ENCODE measurements at places on chromosomes 1 and 21.

DNA sequence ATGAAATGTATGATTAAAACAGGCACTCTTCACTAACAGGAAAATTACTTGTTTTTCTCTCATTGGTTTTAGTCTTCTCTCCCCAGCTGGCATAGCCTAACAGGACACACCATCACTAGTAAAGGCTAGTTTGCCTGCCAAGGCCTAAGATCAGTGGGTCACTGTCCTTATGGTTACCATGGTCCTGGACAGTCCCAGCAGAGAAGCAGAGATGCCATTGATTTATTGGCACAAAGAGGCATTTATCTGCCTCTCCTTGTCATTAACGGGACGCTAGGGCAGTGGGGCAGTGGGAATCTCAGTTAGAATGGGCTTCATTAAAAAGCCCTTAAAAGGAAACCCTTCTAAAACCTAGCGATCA is 13.9 kb downstream of the CD247 start:
- no peak for DNase-seq

- DNase-seq: no peak
These were observed 113.7 kb upstream of the WARS2 start for GRCh38 chr1:119254067-119254720.

DNA sequence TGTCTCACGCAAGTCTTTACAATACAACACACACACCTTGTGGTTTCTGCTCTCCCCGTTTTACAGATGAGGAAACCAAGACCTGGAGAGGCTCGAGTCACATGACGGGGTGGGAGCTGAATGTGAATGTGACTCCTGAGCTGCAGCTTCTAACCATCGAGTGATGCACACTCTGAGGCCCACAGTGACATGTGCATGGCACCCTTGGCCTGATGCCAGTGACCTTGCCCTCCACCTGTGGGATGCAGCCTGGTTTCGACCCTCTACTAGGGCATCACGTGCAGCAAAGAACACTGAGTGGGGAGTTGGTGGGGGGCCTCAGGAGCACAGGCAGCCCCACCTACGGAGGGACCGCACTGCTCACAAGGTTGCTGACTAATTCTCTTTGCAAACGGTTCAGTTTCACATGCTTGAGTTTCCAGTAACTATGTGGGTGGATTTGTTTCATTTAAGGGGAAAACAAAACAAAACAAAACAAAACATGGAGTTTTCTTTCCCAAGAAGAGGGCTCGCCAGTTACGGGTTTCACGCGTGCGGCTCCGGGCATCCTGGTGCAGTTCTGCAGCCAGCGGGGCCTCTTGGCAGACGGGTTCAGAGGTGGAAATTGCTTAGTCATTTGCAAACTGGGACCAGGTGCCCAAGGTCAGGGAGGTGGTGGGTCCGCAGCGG is 22.9 kb downstream of the SPSB1 start:
- peak; percentile 60 for DNase-seq

- DNase-seq: no peak
These were observed 59.8 kb downstream of the IL12RB2 start for GRCh38 chr1:67367370-67368045.

DNA sequence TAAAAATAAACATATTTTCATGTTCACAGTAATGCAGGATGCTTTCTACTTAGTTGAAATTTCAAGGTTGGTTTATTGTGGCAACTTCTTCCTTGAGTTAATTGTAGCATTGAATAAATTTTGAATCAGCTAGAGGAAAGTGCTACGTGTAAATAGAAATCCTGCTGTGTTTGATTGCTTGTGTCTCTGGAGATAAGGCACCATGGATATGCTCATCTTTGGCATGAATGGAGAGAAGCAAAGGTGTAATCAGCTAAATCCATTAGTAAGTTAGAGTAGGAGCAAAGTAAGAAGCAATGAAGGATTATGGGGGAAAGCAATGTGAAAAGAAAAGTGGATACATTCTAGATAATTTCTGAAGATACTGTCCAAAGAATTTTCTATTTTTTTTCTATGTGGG is 331.1 kb downstream of the PTPRC start:
- no peak for DNase-seq

- DNase-seq: no peak
These were observed 61.9 kb downstream of the PRDM2 start for GRCh38 chr1:13761883-13762282.

GRCh38 chr1:180954005-180954800 is 41.5 kb downstream of the KIAA1614 start:
- peak; percentile 76 for DNase-seq

DNA sequence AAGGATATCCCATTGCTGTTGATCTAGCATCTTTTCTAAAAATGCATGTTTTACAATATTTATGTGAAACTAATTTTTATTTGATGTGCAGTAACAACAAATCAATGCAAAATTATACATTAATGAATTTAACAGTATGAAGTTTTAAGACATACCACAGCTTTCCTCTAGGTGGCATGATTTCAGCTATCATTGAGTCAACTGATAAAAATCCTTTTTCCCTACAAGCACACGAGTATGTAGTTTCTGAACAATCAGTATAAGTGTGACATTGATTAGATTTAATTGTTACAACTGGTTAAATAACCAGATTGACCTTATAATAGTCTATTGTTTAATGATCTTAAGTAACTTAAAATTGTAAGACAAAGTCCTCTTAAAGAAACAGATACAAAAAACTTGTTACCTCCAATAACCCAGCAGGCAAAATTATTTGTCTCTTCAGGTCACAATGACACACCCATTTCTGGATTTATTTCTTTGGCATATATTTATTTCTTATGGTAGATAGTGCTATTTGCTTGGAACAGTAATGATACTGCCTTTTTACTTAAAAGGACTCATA is 5.8 kb upstream of the TGFB2 start:
- DNase-seq: no peak

- DNase-seq: no peak
These were observed 275.5 kb upstream of the FMN2 start for GRCh38 chr1:239816081-239816782.

DNA sequence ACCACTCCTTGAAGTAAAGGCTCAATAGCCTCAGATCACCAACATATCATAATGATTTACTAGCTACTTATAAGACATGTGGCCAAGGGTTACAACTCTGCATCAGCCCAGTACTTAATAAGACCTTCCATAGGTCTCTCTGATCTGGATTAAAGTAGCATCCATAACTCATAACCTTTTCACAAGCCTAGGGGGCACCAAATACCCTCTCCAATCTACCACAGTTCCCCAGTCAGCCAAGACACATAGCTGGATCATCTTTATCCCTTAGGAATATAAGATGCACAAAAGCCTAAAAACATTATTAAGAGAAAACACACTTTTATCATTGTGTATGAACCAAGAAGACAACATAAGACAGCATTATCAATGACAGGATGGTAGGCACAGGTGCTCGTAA is 22.1 kb downstream of the SSX2IP start:
- DNase-seq: no peak

DNA sequence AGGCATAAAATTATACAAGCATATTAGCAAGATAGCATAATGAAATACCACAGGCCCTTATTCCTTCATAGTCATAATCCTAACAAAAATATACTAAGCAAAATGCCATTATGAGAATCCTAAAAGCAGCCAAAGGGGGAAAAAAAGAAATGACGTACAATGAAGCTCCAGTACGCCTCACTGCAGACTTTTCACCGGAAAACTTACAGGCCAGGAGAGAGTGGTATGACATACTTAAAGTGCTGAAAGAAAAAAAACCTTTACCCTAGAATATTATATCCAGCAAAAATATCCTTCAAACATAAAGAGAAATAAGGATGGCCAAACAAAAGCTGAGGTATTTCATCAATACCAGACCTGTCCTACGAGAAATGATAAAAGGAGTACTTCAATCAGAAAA is 19.5 kb downstream of the ZNF695 start:
- DNase-seq: no peak

GRCh38 chr1:153629971-153630370 is 1.7 kb downstream of the S100A1 start:
- DNase-seq: no peak

GRCh38 chr1:22309572-22309971 is 142.1 kb upstream of the ZBTB40 start:
- DNase-seq: no peak

GRCh38 chr1:162822391-162823200 is 32.1 kb downstream of the HSD17B7 start:
- DNase-seq: no peak
